HS-5 (cell line): ENCODE measurements at places on chromosomes 1 and 21.

- DNase-seq, result no peak
Observed at GRCh38 chr1:998995-999724, 737 bp downstream of the HES4 start.

GRCh38 chr21:45207839-45208626 is 79.7 kb downstream of the POFUT2 start:
- no peak for DNase-seq

DNA sequence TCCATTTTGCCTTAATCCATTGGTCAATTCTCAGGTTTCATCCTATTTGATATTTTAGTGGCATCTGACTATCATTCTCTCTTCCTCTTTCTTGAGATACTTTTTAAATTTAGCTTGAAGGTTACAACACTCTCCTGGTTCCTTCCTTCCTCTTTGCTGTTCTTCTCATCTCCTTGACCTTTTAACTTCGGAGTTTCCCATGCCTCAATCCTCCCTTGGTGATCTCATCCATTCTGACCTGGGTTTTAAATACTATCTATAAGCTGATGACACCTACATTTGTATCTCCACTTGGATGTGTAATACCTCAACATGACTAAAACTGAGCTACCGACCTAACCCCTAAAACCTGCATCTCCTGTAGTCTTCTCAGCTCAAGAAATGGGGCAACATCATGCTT is 4.8 kb upstream of the ZNF687 start:
- DNase-seq, result no peak

- no peak for DNase-seq
Observed at GRCh38 chr21:29034678-29035077, 10.2 kb downstream of the USP16 start.

- DNase-seq, result no peak
Observed at GRCh38 chr1:220056374-220056773, 10.1 kb upstream of the EPRS1 start.

DNA sequence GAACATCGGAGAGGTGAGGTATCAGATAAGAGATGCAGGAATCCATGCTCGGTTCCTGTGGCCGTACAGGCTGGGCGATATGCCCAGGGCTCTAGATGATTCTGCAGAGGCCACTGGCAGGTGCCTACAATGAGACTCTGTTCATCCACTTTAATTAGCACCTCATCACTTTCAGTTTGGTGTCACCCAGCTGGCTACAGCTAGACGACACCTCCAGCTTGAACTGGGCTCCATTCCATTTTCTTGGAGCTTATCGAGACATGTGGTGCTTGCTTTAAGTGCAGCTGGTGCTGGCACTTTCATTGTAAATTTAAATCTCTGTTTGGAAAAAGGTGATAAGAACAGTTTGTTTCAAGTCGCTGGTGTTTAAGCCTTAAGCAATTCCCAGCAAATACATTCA is 322.5 kb upstream of the ADGRL2 start:
- no peak for DNase-seq

DNA sequence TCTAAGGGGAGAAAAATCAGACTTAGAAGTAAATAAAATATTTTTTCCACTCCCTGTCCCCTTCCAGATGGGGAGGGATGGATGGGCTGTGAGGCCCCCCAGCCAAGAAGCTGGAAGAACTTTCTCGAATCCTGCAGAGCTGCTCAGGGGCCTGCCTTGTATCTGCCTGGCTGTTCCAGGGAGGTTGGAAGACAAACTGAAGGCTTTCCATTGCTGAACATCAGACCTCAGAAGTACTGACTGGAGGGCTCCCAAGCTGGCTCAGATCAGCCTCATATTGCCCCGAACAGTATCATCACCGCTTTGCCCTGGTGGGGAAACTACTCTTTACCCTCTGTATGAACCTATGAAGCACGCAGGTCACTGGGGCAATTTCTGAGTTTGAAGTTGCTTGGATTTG is 12.4 kb upstream of the F3 start:
- DNase-seq, result no peak

- no peak for DNase-seq
Observed at GRCh38 chr1:86464819-86465218, 3.9 kb upstream of the CLCA1 start.

GRCh38 chr1:180256341-180257027 is 26.4 kb downstream of the LHX4 start:
- no peak for DNase-seq

- no peak for DNase-seq
Observed at GRCh38 chr1:179318491-179318890, 24.9 kb downstream of the SOAT1 start.

DNA sequence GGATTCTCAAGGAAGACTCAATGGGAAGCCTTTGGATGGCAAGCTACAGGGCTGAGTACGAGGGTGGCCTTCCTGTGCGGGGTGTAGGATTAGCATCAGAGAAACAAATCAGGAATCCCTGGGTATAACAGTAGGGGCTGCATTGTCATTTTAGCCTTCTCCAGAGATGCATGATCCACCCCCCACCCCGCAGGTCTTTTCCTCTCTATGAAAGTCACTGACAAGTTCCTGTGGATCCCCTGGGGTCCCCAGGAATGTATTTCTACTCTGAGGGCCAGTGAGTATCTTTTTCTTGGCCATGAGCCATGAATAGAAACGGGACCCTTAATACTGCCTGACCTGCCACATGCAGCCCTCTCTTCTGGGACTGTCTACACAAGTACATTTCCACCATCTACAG is 473.0 kb upstream of the VAMP3 start:
- no peak for DNase-seq

DNA sequence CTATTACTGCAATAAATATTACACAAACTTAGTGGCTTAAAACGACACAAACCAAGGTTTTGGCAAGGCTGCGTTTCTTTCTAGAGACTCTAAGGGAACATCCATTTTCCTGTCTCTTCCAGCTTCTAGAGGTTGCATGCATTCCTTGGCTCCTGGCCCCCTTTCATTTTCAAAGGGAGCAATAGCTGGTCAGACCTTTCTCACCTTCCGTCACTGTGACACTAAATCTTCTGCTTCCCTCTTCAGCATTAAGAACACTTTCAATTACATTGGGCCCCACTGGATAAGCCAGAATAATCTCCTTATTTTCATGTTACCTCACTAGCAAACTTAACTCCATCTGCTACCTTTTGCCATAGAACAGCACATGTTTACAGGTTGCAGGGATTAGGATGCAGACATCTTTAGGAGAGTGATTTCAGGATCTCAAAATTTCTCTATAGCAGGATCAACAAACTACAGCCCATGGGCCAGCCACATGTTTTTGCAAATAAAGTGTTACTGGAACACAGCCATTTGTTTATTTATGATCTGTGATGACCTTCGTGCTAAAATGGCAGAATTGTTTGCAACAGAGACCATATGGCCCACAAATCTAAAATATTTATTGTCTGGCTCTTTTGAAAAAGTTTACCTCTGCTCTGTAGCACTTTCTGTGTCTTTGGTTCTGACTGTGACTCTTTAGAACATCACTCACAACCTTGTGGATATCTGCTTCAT is 221.5 kb upstream of the SGIP1 start:
- no peak for DNase-seq

- no peak for DNase-seq
Observed at GRCh38 chr1:1763657-1764621, 14.3 kb downstream of the NADK start.

DNA sequence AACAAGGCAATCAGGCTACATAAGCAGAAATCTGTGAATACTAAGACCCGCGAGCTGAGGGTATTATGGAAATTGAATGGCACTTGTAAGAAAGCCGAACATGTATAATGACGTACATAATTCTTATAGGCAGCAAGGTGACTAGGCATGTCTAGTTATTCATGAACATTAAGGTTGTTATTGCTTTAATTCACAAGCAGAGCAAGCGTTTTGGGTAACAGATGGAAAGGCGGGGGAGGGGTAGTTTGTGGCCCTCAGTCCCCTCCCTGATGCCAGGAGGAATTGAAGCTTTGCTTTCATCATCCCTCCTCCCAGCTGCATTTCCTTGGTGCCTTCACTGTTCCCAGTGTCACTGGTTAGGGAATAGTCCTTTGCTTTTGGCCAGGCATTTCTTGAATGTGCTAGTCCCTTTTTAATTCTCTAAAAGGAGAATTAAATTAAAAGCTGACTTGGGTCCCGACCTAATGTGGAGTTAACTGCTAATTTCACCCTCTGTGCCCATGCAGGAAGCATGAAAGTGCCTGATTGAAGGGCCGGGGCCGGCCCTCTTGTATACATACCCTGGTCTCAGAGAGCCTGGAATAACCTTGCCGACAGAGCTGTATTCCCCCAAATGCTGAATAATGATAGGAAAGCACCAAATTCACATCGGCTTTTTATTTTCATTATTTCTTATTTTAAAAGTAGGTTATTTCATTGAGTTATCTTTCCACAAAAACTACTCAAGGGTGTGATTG is 42.5 kb downstream of the RYR2 start:
- DNase-seq, result no peak

GRCh38 chr21:39182484-39183271 is 573 bp downstream of the PSMG1 start:
- peak; percentile 9 for DNase-seq

DNA sequence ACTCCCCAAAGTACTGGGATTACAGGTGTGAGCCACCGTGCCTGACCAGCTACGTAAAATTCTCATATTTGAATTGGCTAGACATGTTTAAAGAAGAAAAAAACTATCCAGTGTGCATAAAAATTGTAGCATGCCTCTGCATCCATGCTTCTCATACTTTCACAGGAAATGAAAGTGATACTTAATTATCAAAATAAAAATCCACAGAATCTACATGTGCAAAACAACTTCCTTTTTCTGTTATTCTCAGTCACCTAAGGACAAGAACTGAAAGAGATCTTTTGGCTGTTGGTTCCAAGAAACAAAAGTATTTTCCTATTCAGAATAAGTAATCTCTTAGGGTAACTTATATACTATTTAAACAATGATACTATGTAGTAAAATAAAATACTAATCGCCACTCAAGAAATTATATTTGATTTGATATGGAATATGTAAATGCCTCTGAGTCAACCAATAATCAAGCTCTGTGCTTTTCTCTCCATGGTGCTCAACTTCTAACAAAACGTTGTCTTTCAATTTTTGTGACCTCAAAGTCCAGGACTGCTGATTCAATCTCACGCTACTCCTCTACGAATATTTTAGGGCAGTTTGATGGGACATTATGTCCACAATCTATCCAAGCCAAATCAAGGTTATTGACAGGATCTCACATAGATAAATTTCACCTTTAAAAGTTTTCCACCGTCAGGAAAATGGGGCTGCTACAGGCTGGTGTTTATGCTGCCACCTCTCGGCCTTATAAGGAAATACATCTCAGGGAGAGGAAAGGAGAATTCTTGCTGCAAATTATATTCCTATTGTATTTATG is 102.7 kb downstream of the ZNF281 start:
- DNase-seq, result no peak

GRCh38 chr1:198495631-198496030 is 44.8 kb downstream of the ATP6V1G3 start:
- DNase-seq, result no peak

- DNase-seq, result no peak
Observed at GRCh38 chr21:39720126-39720778, 24.7 kb upstream of the IGSF5 start.

DNA sequence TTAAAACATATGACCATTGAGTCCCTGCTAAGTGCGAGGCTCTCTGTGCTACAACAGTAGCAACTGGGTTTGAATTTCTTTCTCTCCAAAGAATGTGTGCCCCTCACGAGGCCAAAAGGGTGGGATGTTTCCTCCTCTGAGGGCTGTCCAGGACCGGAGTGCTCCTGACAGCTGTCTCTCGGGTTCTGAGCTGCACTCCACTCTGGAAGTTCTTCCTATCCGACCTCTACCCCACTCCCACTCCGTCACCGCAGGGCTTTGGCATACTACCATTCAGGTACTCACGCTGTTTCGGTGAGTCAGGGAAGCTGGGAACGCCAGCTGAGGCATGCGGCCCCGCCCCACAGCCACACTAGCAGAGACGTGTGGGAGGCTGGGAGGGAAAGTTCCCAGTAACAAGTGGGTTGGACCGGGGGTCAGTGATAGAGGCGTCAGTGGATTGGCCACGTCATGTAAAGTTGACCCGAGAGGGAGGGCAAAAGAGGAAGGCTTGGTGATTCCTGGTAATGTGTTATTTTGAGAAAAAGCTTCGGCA is 705 bp upstream of the SLC50A1 start:
- DNase-seq, result peak; percentile 83

DNA sequence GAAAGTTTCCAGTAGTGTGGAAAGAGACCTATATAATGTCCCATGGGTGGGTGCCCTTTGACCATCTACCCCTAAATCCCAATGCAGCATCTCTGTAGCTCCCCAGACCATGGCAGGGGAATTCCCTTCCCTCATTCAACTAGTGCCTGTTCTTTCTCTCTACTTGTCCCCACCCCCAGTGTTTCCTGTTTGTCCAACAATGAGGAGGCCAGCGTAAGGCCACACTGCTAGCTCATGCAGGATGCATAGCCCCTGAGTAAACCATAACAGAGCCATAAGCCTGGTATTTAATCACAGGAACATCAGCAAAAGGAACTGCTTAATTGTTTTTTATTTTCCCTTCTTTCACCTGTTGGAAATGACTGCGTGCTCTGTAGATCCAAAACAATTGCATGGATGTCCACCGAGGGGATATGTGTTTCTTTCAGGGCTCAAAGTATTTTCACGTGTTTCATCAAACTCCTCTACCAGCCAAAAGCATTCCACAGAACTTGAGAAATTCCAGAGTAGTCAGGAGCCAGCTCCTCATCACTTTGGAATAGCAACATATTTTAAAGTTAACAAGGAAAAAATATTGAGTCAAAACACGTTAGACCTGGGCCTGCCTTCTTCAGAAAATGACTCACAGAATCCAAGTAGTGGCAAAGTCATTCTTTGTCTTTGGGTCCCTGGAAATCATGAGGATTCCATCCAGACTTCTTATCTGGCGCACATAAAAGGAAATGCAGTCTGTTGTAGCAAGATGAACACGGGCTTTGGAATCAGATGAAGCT is 162.5 kb upstream of the SGIP1 start:
- peak; percentile 47 for DNase-seq
